Choroid plexus epithelial cell (primary cell): ENCODE measurements at places on chromosomes 11 and 22.
A peak's percentile ranks its signal among the peaks of the same experiment; 100 is the strongest.

GRCh38 chr22:49084206-49084605 is 743.5 kb downstream of the BRD1 start:
- no peak for DNase-seq

- DNase-seq: no peak
Measured at GRCh38 chr11:123549926-123550917, 104.2 kb downstream of the SCN3B start.

GRCh38 chr11:111063726-111064517 is 181.6 kb upstream of the POU2AF2 start:
- DNase-seq: peak; percentile 84

DNA sequence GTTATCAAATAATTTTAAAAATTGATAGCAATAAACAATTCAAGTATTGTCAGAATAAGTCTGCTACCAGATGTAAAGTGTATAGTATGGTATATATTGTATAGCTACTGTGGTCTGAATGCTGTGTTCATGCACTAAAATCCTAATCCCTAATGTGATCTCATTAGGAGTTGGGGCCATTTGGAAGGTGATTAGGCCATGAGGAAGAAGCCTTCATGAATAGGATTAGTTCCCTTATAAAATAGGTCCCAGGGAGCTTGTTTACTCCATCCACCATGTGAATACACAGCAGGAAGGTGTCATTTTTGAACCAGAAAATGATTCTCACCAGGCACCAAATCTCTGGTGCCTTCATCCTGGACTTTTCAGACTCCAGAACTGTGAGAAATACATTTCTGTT is 363.0 kb upstream of the CNTN5 start:
- no peak for DNase-seq

DNA sequence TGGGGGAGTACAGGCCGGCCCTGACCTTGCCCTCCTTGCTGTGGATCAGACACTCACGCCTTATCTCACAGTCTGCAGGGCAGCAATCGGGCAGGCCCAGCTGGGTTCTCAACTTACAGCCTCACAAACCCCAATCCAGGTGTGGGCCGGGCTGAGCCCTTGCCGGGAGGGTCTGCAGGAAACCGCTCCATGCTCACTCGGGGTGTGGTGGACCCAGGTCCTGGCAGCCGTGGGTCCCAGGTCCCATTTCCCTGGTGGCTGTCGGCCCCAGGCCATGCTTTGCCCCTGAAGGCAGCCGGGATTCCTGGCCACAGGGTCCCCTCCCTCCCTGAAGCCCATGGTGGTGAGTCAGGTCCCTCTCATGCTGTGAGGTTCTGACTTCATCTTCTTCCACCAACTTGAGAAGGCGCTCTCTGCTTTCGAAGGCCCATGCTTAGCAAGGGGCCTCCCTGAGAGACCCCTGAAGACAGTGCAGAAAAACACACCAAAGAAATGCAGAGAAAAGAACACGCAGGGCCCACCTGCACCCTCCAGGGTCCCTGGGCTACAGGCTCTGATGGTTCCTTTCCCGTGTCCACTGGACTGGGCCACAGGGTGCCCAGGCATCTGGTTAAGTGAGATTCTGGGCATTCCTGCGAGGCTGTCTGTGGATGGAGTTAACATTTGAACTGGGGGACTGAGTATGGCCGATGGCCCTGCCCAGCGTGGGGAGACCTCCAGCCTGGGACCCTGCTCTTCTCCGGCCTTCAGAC is 588.2 kb downstream of the BRD1 start:
- DNase-seq: no peak

GRCh38 chr11:63914896-63915691 is 1.9 kb downstream of the RCOR2 start:
- DNase-seq: no peak

GRCh38 chr22:23533328-23533762 is 46.7 kb downstream of the IGLL1 start:
- peak; percentile 62 for DNase-seq

DNA sequence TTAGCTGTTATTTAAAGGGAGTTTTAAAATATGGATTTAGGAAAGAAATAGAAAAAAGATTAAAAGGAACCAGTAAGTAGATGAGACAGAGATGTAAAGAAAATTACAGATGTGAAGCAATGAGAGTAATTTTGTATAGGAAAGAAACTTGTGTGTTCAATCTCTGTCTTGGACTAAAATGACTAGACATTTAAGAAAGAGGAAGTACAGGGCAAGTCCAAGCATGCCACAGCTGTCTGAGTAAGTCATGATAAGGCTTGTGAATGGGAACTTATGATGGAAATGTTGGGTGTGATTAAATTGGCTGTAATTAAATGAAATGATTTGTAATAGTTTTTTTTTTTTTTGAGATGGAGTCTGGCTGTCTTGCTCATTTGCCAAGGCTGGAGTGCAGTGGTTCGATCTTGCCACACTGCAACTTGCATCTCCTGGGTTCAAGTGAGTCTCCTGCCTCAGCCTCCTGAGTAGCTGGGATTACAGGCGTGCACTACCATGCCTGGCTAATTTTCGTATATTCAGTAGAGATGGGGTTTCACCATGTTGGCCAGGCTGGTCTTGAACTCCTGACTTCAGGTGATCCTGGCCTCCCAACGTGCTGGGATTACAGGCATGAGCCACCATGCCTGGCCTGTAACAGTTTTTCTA is 5.9 kb upstream of the ACY3 start:
- peak; percentile 10 for DNase-seq

DNA sequence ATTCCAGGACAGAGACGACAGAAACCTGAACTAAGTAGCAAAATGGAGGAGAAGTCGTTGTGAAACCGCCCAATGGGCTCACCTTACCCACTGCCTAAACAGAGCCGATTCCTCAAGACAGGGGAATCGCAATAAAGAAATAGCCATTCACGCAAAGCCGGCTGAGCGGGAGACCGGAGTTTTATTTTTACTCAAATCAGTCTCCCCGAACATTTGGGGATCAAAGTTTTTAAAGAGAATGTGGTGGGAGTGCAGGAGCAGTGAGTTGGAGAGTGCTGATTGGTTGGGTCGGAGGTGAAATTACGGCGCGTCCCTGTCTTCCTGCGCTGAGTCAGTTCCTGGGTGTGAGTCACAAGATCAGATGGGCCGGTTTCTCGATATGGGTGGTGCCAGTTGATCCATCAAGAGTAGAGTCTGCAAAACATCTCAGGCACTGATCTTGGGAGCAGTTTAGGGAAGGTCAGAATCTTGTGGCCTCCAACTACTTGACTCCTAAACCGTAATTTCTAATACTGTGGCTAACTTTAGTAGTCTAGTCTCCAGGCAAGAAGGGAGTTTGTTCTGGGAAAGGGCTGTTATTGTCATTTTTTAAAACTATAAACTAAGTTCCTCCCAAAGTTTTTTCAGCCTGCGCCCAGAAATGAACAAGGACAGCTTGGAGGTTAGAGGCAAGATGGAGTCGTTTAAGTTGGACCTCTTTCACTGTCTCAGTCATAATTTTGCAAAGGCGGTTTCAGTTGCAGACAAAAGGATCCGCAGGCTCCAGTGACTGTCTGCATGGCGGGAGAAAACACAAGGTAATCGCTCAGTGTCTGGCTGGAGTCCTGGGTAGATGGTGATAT is 34.1 kb downstream of the OR4D9 start:
- DNase-seq: peak; percentile 93

- no peak for DNase-seq
Measured at GRCh38 chr11:27004103-27004502, 10.2 kb downstream of the FIBIN start.
